CMK (cell line): ENCODE measurements at places on chromosomes 1 and 21.
A peak's percentile ranks its signal among the peaks of the same experiment; 100 is the strongest.

DNA sequence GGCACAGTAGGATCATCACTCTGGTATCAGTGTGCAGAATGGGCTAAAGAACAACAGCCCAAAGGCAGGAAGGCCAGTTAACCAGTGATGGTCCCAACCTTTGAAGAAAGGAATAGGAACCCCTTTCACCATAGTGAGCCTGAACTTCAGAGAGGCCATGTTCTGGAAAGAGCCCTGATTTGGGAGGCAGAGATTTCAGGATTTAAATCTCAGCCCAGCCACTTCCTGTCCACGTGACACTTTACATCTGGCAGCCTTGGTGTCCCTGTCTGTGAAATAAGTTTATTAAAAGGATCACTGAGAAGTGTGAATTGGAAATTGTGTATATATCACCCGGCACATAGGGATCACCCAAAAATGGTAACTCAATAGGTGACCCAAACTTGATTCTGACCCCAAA lies 13.0 kb downstream of the MATN1 start:
- DNase-seq = no peak

- DNase-seq = no peak
Measured at GRCh38 chr1:203408486-203409481, 57.9 kb upstream of the FMOD start.

DNA sequence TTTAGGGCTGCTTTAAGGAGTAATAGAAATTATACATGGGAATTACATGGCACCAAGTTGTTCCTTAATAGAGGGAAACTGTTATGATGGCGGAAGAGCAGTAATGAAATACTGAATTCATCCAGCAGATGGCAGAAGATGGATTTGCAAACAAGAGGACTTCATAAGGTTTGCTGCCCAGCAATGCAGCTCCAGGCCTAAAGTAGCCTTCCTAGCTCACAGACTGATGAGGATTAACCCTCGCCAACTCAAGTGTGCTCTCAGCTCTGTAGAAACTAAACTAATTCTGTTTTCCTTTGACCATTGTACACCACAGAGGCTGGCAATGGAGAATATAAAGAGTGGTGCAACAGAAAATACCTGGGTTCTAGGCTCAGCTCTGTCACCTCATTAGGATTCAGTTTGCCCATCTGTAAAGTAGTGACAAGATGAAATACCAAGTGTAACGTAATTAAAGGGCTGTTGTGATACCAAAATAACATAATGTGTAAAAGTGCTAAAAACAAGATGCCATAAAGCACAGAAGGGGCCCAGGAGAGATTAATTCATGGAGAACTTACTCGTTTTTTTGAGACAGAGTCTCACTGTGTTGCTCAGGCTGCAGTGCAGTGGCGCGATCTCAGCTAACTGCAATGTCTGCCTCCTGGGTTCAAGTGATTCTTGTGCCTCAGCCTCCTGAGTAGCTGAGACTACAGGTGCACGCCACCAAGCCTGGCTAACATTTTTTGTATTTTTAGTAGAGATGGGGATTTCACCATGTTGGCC lies 102.4 kb upstream of the SERBP1 start:
- DNase-seq = peak; percentile 45

DNA sequence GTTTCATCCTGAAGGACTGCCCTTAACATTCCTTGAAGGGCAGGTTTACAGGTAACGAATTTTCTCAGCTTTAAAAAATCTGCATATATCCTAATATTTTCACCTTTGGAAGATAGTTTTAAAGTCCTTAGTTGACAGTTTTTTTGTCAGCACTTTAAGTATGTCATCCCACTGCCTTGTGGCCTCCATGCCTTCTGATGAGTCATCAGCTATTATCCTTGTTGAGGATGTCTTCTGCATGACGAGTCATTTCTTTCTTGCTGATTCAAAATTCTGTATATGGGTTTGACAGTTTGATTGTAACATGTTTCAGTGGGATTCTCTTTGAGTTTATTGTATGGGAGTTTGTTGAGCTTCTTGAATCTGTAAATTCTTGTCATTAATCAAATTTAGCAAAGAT lies 500.6 kb downstream of the DISC1 start:
- DNase-seq = no peak

- DNase-seq = no peak
Measured at GRCh38 chr1:230173187-230173975, 106.3 kb downstream of the GALNT2 start.

DNA sequence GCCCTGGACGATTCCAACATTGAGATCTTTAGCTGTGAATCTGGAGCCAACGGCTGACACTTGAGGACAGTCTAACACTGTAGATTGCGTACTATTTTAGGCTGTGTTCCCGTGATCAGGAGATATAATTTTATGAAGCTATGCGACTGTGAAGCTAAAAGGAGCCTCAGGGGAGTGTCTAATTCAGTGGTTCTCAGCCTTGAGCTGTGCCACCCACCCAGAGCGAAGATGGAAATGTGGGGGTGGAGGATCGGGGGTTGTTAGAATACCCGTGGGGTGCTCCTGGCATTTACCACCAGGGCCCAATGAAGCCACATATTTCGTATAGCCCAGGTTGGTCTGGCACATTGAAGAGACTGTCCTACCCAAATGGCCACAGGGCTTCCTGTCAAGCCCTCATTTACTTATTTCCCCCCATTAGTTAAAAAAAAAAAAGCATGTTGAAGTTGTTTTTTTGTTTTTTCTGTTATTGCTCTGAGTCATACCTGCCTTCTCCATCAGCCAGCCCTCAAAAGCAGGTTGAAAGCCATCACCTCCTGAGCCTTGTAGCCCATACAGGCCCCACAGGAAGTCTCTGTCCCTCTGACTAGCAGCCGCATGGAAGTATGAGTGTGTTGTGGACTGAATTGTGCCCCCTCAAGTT lies 141.7 kb downstream of the GALNT2 start:
- DNase-seq = no peak

- no peak for DNase-seq
Measured at GRCh38 chr1:213008564-213008963, 7.1 kb downstream of the ANGEL2 start.

GRCh38 chr1:155706139-155706538 lies 17.2 kb downstream of the DAP3 start:
- DNase-seq = no peak

DNA sequence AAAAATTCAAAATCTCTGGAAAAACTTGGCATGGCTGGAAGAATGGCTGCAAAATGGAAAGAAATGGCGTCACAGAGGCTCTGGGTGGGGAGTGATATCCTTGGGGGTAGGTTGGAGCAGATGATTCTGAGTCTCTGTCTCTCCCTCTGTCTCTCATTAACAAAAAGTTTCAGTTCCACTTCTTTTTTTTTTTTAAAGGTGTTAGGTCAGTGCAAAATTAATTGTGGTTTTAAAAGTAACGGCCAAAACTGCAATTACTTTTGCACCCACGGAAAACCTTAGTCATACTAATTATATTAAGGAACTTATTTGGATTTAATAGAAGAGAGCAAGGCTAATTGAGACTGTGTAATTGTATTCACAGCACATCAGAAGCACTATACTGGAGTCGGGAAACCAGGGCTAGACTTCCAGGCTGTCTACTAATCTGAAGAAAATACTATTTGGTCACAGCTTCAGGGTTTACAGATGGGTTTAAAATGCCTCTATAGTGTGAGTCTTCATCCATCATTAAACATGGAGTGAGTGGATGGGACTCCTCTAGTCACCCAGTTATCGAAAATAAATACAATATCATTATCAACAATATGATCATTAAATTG lies 289.1 kb upstream of the PLD5 start:
- DNase-seq = no peak

DNA sequence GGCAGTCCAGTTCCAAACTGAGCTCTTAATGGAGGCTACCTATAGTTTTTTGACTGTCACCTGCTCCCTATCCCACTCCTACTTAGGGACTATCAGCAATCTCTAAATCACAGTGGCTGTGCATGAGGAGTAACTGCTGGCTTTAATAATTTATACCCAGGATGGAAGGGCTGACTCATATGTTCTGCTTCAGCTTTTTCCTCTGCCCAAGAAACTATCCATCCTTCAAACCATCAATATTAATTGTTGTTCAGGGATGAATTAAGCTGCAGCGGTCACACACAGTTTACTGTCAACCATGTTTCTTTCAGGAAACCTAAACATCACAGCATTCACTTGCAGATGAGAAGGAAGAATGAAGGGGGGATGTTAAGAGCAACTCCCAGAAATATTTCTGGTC lies 9.0 kb upstream of the PGBD5 start:
- DNase-seq = no peak

DNA sequence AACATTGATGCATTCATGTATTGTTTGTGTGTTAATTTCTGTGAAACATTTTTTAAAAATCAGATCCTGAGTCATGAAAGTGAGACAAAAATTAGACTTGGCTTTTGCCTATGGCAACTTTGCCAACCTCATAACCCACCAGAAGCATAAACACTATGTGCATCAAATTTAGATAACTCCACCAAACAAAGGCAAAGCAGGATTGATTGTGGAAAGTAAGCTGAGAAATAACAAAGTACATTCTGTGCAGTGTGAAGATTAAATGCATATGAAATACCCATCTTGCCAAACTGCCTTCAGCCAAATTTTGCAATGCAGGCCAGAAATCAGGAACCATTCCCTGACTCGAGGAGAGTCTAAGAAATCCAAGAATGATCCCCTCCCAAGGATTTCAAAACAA lies 493.4 kb downstream of the AJAP1 start:
- DNase-seq = no peak

- no peak for DNase-seq
Measured at GRCh38 chr1:79549201-79549600, 542.7 kb upstream of the ADGRL4 start.

DNA sequence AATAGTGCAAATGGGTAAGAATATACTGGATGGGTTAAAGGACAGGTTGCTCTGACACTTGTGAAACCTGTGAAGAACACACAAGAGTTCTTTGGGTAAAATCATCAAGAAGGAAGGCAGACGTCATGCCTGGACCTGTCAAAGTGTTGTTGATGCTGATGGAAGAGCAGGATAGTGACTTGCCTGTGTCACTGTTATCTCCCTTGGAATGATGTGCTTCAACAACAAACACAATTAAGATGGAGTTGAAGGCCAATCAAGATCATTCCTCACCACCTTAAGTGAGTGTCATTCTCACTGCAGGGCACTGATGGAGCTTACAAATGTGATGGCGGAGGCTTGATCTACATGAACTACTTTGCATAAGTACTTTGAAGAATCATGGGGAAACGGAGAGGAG lies 73.2 kb downstream of the LRRN2 start:
- no peak for DNase-seq

DNA sequence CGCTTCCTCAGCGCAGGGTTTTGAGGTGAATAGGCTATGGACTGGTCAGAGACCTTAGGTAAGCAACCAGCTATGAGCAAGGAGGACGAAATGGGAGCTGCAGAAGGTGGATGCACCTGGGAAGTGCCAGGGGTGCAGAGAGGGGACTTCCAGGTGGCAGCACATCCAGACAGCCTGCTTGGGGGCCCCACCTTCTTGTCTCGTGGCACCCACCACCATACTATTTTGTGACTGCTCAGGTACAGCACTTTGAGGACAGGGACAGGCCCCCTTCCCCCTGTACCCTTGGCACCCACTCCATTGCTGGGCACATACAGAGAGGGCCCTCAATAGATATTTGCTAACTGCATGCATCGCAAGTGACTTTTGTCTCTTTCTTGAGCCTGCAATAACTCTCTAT lies 777 bp upstream of the KISS1 start:
- DNase-seq = no peak

GRCh38 chr1:31032266-31032665 lies 33.3 kb downstream of the PUM1 start:
- DNase-seq = no peak

DNA sequence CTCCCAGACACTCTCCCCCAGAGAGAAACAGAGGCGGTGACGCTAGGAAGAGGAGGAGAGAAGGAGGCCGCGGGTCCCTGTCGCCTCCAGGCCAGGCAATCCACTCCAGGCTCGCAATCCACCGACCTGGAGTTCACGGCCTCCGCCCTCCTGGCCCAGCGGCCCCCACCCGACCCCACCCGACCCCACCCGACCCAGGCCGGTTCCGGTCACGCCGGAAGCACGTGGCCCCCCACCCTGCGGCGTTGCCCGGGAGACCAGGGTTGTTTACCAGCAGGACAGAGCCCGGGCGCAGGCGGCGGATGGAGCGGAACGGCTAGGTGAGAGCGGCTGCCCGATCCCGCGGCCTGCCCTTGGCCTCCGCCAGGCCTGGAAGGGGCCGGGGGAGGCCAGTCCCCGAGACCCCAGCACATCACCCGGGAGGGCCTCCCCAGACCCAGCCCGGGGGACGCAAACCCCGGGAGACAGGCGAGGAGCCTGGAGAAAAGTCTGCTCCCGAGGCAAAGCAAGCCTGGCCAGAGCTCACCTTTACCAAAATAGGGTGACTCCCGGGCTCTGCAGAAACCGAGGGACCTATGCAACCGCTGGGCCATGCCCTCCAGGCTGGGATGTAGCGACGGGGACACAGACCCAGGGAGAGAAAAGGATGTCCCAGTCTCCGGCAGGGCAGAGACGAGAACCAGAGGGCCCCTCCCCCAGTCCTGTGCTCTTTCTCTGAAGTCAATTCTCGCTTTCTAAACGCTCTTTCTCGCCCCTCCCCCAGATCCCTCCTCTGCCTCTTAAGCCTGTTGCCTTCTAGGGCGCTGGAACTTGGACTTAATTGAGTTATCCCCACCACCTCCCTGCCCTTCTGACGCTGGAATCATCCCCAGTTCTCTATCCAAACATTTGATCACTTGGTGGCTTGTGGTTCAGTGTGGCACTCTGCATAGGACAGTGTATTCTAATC lies at the start of the genes PLA2G2C and UBXN10:
Gene PLA2G2C (minus strand): TSS at position 685 of the 949 bp plus-strand sequence. CDS start 9,155 bp downstream, outside the sequence.
Gene UBXN10 (plus strand): TSS at position 263 of the 949 bp plus-strand sequence. CDS start 4,466 bp downstream, outside the sequence.
- DNase-seq = no peak

- no peak for DNase-seq
Measured at GRCh38 chr1:234559902-234560676, 49.9 kb downstream of the IRF2BP2 start.

GRCh38 chr1:17148950-17149608 lies 29.8 kb upstream of the PADI2 start:
- no peak for DNase-seq

DNA sequence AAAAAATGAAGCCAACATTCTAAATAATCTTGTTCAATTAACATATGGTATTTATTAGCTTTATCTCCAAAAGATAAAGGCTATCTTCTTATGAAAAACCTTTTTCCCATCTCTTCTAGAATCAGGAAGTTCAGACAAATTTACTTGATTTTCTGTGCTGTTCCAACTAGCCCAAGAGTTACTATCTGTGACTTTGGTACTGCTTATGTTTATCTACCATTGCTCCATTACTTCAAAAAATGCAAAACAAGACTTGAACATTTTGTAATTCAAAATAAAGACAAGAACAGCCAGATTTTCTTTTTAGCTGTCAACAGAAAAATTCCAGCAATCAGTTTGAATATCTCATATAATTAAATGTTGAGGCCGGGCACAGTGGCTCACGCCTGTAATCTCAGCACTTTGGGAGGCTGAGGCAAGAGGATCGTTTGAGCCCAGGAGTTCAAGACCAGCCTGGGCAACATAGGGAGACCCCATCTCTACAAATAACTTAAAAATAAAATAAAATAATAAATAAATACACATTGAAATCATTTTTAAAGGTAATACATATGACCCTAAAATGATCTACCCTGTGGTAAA lies 188.5 kb downstream of the LTN1 start:
- no peak for DNase-seq

GRCh38 chr1:51612447-51612961 lies 4.4 kb upstream of the OSBPL9 start:
- no peak for DNase-seq

DNA sequence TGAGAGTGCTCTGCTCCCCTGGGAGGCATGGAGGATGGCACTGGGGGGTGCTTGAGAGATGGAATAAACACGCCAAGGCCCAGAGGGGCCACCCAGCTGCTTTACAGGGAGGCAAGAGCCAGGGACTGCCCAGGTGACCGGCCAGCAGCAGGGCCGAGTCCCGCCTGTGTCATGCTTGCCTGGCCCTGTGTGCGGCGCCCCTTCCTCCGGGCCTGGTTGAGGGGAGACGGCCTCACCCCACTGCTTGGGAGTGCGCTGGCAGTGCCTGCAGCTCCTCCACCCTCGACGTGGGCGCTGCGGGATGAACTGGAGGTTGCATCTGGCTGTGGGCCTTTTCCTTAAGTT lies 33.1 kb upstream of the COL6A2 start:
- no peak for DNase-seq
